NCI-H187 (cell line): ENCODE measurements at places on chromosomes 11 and 22.

- no peak for DNase-seq
These were observed 29.9 kb upstream of the AQP11 start for GRCh38 chr11:77559686-77560401.

DNA sequence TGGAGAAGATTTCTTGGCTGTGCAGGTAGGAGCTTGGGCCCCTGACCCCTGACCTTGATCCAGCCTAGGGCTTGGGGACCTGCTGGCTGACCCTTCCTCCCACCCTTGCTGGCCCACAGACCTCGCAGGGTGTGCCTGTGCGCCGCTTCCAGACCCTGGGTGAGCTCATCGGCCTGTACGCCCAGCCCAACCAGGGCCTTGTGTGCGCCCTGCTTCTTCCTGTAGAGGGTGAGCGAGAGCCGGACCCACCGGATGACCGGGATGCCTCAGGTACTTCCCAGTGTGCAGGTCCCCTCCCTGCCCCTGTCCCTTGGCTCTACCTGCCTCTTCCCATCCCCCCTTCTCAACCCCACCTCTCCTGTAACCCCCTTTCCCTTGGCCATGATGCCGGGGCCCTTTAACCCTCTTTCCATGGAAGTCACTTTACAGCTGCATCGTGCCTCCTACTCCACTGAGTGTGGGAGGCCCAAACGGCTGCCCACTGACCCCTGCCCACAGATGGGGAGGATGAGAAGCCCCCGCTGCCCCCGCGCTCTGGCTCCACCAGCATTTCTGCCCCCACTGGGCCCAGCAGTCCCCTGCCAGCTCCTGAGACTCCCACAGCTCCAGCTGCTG lies 3.8 kb downstream of the INPPL1 start:
- no peak for DNase-seq

DNA sequence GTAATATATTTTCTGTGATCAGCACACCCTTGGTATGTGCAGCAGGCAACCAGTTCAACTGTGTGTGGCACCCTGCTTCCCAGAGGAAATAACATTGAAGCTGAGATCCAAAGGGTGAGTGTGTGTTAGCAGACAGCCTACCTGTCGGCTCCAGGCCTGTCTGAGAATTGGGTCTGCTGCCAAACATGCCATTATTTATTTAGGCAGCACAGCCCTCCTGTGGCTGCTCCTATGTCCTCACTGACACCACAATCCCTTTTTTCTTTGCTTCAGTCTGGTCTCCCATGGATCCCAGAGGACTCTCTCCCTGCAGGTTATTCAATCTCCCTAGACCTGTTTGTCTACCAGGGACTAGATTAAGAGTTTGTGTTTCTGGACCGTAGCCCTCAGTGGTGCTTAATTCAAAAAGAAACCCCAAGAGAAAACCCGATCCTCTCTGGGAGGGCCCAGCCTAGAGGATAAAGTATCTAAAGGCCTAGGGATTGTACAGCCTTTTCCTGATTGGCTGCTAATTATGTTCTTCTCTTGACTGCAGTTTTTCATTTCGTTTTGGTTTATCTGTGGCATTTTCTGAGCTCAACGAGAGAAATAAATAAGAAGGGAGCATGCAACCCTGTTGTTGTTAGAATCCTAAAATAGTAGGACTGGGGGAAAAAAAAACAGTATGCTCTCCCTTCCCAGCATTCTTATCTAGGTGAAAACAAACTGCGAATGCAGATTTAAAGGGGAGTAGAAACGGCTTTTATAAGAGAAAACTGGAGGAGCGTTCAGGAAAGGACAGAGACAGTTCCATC lies 24.1 kb downstream of the KCNE3 start:
- DNase-seq = peak; percentile 44

DNA sequence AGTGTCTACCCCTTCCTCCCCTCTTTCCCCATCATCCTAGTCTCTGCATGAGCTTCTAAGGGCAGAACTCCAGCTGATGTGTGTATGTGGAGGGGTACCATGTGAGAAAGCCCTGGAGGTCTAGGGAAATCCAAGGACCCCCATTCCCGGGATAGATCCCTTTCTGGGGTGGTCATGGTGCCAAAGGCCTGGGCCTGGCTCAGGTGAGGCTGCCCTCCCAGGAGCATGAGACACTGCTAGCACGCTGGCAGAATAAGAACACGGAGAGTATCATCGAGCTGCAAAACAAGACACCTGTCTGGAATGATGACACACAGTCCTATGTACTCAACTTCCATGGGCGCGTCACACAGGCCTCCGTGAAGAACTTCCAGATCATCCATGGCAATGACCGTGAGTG lies 19.6 kb downstream of the TUB start:
- DNase-seq = no peak

DNA sequence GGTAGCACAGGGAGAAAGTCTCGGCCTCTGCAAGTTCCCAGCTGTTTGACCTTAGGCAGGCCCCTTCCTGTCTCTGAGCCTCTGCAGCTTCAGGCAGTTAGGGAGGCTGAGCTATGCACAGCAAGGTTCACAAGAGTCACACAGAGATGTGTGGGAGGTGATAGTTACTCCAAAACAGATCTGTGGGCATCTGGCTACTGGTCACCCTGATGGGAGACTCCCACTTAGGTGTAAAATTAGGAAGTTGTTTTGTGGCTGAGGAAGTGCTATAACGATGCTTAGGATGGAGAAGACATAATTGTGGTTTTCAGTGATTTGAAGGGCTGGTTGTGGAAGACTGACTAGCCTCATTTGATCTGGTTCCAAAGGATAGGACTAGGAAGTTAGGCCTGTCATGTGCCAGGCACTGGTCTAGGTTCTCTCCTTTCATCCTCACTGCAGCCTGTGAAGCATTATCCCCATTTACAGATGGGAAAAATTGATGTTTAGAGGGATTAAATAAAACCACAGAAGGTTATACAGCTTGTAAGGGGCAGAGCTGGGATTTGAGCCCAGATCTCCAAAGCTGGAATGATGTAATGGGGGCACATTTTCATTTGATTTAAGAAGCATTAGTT lies 13.5 kb downstream of the ACO2 start:
- no peak for DNase-seq

GRCh38 chr11:2903672-2904011 lies 18.1 kb upstream of the CDKN1C start:
- DNase-seq = no peak

DNA sequence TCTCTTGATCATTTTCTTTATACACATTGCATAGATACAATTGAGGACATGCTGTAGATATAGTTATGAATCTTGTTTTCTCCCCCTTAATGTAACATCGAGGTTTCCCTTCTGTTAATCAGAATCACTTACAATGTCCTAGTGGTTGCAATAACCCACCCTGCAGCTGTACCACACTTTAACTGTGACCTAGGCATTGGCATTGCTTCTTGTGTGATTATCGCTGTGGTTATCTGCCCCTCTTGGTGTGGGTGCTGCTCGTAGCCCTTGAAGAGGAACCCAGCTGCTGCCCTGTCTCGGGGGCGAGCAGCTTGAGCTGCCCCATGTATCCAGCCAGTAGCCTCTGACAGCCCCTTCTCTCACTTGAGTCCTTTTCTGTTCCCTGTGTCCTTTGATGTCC lies 1.5 kb downstream of the DGAT2 start:
- no peak for DNase-seq

DNA sequence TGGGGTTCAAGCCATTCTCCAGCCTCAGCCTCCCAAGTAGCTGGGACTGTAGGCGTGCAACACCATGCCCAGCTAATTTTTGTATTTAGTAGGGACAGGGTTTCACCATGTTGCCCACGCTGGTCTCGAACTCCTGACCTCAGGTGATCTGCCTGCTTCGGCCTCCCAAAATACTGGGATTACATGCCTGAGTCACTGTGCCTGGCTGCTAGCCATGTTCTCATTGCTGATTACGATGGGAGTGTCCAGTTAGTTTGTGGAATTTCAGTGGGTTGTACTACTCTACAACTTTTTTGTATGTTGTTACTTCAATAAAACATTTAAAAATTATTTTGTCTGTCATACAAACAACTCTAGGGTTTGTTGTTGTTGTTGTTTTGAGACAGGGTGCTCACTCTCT lies 4.8 kb upstream of the VPS11 start:
- no peak for DNase-seq

- DNase-seq = no peak
These were observed 438.9 kb downstream of the TBC1D22A start for GRCh38 chr22:47201186-47201995.

GRCh38 chr11:96242971-96243647 lies 99.9 kb downstream of the MAML2 start:
- DNase-seq = peak; percentile 90

- no peak for DNase-seq
These were observed 53.8 kb upstream of the CD5 start for GRCh38 chr11:61048368-61049062.

DNA sequence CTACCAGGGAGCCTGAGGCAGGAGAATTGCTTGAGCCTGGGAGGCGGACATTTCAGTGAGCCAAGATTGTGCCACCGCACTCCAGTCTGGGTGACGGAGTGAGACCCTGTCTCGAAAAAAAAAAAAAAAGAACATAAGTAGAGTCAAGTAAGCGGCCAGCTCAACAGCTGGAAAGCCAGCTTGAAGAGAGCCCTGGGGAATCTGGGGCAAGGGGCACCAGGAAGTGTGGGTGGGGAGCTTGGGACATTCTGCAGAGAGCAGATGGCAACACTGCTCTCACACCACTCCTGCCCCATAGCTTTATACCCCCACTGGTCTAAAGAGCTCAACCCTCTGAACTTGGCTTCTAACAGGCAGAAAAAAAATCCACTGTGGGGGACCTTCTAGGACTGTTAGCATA lies 505.6 kb downstream of the BUD13 start:
- no peak for DNase-seq

DNA sequence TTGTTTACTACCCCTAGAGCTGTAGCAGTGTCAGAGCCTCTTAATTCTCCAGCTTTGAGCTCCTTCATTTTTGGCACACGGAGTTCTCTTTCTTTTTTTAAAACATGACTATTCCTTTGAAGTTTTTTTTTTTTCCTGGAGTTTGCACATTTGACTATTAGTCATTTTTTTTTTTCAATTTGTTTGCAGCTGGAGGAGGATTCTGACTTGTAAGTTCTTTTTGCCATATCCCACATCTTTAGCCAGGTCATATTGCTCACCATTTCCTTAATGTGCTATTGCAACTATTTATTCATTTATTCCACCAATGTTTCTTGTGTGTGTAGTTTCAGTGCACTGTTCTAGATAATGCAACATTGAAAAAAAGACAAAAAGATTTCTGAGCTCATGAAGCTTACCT lies 166.3 kb upstream of the ARHGAP20 start:
- DNase-seq = no peak

DNA sequence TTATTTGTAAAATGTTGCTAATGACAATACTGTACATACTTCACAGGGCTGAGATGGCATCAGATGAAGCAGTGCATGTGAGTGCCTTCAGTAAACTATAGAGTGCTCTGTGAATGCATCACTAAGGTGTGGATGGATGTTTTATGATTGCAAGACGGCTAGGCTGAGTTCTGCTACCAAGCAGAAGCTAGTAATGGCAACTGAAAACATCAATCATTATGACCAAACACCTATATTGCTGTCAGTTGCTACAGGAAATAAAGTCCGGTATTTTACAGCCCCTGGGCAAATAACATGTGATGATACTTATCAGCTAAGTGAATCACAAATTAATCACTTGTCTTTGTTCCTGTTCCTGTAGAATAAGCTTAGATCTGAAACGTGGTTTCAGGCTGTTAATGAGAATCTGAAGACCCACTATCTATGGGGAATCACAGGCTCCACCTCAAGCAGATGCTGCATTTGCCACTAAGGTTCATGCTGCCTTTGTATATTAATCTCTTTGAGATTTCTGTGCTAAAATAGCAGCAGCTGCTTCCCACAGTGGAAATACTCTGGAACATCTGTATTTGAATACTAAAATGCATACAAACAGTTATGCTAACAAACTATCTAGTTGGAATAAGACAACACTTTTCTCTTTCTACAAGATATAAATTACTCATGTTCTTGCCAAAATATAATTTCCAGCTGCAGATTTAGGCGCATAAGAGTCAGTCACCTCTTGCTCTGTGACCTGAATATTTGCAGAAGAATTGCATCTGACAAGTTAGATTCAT lies 254.0 kb upstream of the PITPNB start:
- DNase-seq = no peak

GRCh38 chr22:27790376-27791158 lies 11.0 kb downstream of the MN1 start:
- DNase-seq = no peak

- DNase-seq = no peak
These were observed 30.3 kb downstream of the TRIM66 start for GRCh38 chr11:8652140-8652539.

DNA sequence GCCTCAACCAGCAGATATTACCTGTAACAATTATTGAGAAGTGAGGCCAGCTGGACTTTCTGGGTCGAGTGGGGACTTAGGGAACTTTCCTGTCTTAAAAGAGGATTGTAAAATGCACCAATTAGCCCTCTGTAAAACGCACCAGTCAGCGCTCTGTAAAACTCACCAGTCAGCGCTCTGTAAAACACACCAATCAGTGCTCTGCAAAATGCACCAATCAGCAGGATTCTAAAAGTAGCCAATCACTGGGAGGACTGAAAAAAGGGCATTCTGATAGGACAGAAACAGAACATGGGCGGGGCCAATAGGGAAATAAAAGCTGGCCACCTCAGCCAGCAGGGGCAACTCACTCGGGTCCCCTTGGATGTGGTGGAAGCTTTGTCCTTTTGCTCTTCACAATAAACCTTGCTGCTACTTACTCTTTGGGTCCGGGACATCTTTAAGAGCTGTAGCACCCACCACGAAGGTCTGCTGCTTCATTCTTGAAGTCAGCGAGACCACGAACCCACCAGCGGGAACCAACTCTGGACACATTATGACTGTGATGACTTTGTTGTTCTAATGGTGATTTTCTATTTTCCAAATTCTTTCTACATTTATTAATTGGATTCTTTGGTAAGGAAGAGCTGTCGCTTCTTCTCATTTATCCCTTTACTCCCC lies 40.2 kb upstream of the FGF3 start:
- no peak for DNase-seq

DNA sequence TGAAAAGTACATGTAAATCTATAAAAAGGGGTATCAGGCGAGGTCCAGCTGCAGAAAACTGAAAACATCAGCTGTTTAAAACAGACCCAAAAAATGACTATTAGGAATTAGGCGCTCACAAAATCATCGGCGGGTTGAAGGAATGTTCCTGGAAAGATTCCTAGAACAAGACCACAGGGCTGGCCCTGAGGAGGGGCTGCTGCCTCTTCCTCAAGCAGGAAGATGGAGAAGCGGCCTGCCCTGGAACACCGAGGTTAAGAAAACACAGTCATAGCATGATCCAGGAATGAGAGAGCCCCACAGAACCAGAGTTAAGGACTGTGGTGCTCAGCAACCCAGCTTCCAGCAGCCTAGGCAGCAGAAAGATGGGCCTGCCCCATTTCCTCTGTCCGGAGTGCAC lies 78.4 kb downstream of the C11orf91 start:
- no peak for DNase-seq

DNA sequence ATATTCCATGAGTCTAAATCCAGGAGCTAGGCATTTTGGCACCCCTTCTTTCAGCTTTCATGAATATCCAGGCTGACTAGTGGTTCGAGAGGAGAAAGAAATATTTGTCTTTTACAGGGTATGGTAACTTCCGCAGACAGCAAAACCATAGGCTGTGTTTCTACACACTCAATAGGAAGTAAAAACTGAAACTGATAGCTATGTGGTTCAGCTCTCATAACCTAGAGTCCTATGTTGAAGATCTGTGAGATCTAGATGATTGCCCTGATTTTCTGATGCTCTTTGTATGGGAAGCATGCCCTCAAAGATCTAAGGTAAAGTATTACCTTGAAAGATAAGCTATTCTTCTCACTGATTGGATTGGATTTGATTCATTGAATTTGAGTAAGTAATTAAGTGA lies 118.3 kb downstream of the CD44 start:
- no peak for DNase-seq

GRCh38 chr11:39971938-39972337 lies 1487.5 kb downstream of the LRRC4C start:
- no peak for DNase-seq
